ENCODE measurements at places on chromosomes 1 and 21. TPM values are rescaled to one million over a fixed set of nuclear protein-coding genes. Genes with fewer than 3 reads are reported as not detected.
A peak's percentile ranks its signal among the peaks of the same experiment; 100 is the strongest.

AIM2 gene
- total RNA-seq = not detected

CRYBG2 gene
- total RNA-seq = 24.6 TPM

GRCh38 chr21:33510826-33511225, 19.3 kb upstream of the DNAJC28 start:
- no peaks in the 10 kb centered on the region for H3K27me3 ChIP-seq
- DNase-seq = no peak
- H3K36me3 ChIP-seq = no peaks in the 10 kb centered on the region
- H3K4me3 ChIP-seq = no peak overlapping the region
- no peak overlapping the region for H3K27ac ChIP-seq

- no peaks in the 10 kb centered on the region for H3K27me3 ChIP-seq
- H3K4me3 ChIP-seq = no peak overlapping the region
- H3K4me1 ChIP-seq = no peaks in the 10 kb centered on the region
- peak; percentile 38 for DNase-seq
- H3K36me3 ChIP-seq = no peaks in the 10 kb centered on the region
- no peak overlapping the region for H3K27ac ChIP-seq
These were observed 267.6 kb downstream of the GPATCH2 start for GRCh38 chr1:217363319-217363718.

DNA sequence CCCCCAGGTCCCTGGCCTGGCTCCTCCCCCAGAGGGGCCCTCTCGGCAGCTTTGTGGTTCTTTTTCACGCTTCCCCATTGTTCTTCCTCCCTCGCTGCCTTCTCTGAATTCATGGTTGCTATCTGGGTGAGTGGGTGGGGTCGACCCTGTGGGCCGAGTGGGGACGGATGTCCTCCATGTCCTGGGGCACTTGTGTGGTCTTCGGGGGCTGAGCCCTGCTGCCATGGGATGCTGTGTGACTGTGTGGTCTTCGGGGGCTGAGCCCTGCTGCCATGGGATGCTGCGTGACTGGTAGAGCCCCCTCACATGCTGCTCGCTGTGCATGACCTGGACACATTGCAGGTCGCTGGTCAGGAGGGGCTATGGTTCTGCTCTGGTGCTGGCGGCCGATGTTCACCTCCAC, 21.6 kb upstream of the DIP2A start:
- H3K27me3 ChIP-seq = no peaks in the 10 kb centered on the region
- H3K27ac ChIP-seq = no peak overlapping the region
- H3K36me3 ChIP-seq = no peaks in the 10 kb centered on the region
- no peak for DNase-seq
- no peak overlapping the region for H3K4me3 ChIP-seq
- H3K4me1 ChIP-seq = no peaks in the 10 kb centered on the region

- no peaks in the 10 kb centered on the region for H3K36me3 ChIP-seq
- no peaks in the 10 kb centered on the region for H3K27me3 ChIP-seq
- peak within 1 kb of the TSS; percentile 59 for H3K27ac ChIP-seq
- peak; percentile 97 for DNase-seq
These were observed at the start of gene EIF2D for GRCh38 chr1:206612129-206612876. Gene EIF2D (minus strand): TSS chr1:206612465. CDS start chr1:206612342, 123 bp downstream.
